ENCODE measurements at places on chromosomes 13 and 19.

- no peak for DNase-seq
Measured at GRCh38 chr19:7497292-7497691, 8.5 kb upstream of the PEX11G start.

DNA sequence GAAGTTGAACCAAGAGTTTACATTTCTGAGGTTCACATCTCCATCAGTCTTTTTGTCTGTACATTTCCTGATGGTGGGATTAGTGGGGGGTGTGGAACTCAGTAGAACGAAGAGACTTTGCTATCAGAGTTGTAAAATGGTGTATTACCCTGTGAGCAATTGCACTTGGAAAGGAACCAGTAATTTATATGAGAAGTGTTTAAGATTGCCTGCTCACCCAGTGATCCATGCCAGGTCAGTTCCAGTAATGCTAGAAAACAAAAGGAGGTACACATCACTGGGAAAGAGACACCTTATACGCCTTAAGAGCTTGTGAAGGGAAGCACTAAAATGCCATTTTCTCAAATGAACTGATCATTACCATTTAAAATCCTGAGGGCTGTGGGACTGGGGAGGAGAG lies 7.5 kb upstream of the DACH1 start:
- DNase-seq, result no peak

DNA sequence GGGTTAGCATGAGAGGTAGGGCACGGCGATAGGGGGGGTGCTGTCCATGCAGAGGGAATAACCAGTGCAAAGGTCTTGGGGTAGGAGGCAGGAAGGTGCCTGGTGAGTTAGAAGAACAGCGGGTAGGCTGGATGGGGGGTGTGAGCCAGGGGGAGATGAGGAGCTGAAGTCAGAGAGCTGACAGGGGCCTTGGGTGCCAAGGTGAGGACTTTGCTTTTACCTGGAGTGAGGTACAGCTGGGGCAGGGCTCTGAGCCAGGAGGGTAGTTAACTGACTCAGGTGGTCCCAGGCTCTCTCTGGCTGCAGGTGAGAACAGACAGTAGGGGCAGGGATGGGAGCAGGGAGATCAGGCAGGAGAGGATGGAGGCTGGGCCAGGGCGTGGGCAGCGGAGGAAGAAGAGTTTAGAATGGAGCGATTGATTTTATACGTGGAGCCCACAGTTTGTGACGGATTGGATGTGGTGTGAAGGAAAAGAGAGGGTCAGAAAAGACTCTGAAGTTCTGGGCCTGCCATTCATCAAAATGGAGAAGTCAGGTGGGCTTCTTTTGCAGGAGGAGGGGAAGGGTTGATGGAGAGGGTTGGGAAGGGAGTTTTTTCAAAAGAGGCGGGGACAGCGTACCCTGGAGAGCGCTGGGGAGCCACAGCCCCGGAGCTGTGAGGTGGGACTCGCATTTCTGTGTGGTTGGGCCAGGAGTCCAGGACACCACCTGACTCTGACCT lies 1.2 kb upstream of the GRAMD1A start:
- DNase-seq, result no peak

DNA sequence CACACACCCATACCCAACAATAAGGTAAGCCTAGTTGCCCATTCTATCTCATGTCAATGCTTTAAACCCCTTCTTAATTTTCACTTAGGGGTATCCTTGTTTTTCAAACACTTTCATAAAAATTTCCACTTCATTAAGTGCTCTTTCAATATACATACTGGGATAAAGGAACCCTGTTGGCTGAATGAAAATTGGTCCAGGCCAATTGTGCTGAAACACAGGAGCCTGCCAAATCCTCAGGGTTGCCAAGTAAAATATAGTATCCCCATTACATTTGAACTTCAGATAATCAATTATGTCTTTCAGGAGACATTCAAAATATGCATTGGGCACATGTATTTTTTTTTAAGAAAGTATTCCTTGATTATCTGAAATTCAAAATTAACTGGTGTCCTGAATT lies 1131.1 kb downstream of the SLITRK1 start:
- DNase-seq, result no peak

DNA sequence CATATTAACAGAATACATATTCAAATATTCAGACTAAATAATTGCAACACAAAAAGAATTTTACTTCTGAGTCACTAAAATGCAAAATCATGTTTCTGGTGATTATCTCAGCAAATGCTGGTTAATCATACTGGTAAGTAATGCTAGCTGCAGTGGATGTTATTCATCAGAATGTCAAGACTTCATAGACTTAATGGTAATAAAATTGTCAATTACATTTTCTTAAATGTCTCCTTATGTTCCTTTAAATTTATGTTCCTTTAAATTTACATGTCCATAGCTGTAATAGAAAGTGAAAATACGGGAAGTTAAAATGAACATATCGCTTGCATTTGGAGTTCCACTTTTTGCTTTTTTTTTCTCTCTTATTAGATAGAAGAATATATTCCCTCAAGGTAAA lies 853.0 kb downstream of the SLITRK6 start:
- DNase-seq, result no peak

GRCh38 chr13:51329606-51330005 lies 9.9 kb upstream of the SERPINE3 start:
- no peak for DNase-seq

All from NCI-H526 treated with DMSO at 0.1 percent for 48 hours (cell line).